Activated CD4-positive, alpha-beta T cell treated with anti-CD3 and anti-CD28 coated beads, Interleukin-2, Interleukin-6, amounts not matched to agents 100 ng/mL and 50 ng/mL, durations not matched to agents 16 hours and 8 hours (primary cell): ENCODE measurements at places on chromosomes 4 and X.

- DNase-seq, result no peak
These were observed 26.0 kb downstream of the ADD1 start for GRCh38 chr4:2869659-2870058.

- DNase-seq, result no peak
These were observed 10.9 kb downstream of the FAM241A start for GRCh38 chr4:112156112-112156511.

DNA sequence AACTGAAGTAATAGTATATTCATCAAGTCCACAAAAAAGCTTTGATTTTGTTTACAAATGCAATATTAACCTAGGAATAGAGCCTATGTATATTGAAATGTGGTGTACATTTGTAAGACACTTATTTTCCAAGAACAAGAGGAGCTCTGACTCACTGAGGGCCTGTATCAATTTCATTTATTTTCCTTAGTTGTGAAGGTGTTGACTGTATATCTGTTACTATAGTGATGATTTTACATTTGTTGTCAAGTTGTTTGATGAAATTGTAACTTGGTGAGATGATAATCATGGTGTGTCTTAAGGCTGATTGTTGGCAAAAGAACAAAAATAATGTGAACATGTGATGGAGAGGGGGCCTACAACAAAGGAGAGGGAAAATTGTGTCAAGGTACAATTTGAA lies 274.9 kb upstream of the TEX13A start:
- no peak for DNase-seq

GRCh38 chr4:150002561-150002960 lies 75.7 kb upstream of the DCLK2 start:
- no peak for DNase-seq
